Aorta (tissue), 5 donors: ENCODE measurements at places on chromosomes 7 and 10. TPM values are rescaled to one million over a fixed set of nuclear protein-coding genes. Genes with fewer than 3 reads are reported as not detected.

DNA sequence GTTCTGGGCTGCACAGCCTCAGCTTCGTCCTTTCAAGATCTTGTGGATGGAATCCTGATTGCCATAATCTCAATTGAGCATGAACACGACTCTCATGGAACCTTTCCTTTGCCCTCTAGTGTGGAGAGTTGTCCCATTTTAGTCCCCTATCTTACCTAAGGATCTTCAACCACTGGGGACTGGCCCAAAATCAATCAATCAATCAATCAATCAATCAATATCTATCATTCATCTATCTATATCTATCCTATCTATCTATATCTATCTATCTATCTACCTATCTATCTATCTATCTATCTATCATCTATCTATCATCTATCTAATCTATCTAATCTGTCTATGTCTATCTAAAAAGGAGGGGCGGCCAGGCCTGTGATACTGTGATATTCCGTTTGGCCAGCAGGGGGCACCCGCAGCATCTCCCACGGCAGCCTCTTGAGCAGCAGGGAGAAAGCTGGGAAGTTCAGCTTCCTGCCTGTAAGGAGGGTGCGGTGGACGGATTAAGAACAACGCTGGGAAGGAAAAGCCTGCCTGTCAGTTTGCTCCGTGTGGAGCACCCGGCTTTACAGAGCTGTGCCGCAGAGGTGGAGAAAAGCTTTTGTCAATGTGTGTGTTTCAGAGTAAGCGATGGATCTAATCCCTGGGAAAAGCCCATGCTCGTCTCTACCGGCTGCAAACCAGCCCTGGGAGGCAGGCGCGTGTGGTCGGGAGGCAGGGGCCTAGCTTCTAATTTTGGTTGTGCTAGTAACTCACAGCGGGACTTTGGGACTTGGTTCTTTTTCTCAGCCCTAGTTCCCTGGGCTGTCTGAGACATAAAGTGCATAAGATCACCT is 124.9 kb downstream of the SH2D4B start:
- peak; percentile 88 for DNase-seq

DNA sequence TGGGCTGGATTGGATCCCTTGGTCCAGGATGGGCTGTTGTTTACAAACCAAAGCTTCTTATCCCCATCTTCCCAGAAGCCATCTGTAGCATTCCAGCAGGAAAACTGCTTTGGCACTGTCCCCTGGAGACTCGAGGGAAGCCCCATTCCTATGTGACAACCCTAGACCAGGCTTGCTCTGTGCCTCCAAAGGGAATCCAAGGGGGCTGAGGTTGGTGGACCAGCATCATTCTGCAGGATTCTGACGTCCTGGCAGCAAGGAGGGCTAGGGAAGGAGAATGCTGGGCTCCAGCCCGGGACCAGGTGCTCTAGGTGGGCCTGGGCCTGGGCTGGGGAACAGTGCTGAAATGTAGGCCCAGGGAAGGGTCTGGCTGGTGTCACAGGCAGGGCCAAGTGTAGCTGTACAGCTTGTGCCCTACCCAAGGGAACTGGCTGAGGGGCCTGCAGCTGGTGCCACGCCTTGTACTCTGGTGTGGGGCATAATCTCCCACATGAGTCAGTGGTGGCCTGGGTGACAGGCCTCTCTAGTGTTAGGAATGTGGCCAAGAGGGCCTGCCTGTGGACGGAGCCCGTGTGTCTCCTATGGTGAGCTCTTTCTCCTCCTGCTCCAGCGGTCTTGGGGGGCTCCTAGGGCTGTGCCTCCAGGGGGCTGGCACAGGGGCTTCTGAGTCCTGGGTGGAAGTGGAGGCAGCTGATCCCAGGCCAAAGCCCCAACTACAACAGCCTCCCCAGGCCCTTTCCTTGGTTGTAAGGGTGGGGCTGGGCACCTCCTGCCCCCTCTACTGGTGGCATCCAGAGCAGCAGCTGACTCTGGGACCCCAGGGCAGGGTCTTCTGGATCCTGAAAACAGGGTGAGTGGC is 25.2 kb downstream of the TRIM8 start:
- DNase-seq: no peak

DNA sequence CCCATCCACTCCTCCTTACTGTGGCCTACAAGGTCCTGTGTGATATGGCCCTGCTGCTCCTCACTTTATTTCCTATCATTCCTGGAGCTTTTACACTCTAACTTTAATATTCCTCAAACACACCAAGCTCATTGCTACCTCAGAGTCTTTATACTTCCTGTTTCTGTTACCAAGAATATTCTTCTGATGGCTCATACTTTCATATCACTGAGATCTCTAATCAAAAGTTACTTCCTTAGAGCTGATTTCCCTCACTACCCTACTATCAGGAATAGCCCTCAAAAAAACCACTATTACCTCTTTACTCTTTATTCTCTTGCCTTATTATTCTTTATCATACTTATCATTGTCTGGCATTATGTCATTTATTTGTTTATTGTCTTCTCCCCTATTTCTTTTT is 5.8 kb upstream of the PPP3CB start:
- DNase-seq: no peak

DNA sequence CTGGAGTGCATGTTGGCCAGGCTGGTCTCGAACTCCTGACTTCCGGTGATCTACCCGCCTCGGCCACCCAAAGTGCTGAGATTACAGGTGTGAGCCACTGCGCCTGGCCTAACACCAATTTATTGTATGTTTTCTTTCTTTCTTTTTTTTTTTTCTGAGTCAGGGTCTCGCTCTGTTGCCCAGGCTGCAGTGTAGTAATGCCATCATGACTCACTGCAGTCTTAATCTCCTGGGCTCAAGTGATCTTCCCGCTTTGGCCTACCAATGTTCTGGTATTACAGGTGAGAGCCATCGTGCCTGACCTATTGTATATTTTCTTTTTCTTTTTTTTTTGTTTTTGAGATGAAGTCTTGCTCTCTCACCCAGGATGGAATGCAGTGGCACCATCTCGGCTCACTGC is 33.8 kb upstream of the UBE2H start:
- no peak for DNase-seq

Gene CDHR1
- polyA plus RNA-seq: not detected

Gene ADCY1
- polyA plus RNA-seq: 0.20 TPM
